ENCODE measurements at places on chromosomes 12 and 14.

- DNase-seq = no peak
Observed at GRCh38 chr14:54108481-54109471, 152.2 kb upstream of the BMP4 start.

GRCh38 chr12:57039016-57039798 is 10.7 kb downstream of the MYO1A start:
- no peak for DNase-seq

DNA sequence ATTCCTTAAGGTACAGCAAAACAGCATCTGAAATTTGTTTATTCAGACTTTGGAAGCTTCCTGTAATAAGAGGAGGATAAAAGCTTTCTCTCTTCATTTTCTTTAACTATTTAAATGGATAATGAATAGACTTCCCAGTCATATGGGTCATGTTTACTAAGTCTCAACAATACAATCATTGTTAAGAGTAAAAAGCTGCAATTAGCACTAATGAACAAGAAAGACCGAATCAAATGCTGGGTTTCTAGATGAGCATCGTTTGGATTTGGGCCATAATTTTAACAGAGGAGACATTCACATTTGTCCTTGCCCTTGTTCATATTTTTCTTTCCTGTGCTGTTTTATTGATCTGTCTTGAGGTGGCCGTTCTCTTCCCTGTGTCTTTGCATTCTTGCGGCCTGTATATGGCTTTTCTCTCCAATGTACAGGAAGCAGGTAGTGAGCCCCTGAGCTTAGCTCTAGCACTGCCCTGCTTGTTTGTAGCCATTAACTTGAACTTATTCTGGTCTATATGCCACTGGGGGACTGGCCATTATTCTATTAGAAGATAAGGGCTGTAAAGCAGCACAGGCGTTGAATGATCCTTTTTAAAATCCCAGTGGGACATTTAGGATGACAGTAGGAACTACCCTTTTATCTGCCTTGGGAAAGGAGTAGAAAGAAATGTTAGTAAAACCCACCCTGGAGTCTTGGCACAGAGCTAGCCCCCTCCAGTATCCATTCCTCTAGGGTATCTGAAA is 34.6 kb downstream of the ABHD12B start:
- DNase-seq = no peak

GRCh38 chr14:102693006-102693755 is 84.1 kb upstream of the TRAF3 start:
- no peak for DNase-seq

GRCh38 chr12:14656846-14657245 is 39.6 kb downstream of the GUCY2C start:
- DNase-seq = no peak

DNA sequence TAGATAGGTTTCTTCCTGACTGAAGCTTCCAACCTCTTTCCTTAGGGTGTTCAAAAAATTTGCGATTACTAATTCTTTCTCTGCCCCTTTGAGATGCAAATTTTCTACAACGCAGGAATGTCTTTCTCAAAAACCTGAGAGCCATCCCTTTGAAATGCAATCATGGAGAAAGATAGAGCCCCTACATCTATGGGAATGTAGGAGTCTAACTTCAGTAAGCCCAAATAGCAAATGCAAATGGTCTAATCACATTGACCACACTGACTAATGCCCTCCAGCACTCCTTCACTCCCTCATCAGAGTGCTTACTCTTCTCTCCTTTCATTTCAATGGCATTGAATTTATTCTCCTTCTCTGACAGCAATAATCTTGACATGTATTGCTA is 107.1 kb downstream of the SLC6A15 start:
- no peak for DNase-seq

DNA sequence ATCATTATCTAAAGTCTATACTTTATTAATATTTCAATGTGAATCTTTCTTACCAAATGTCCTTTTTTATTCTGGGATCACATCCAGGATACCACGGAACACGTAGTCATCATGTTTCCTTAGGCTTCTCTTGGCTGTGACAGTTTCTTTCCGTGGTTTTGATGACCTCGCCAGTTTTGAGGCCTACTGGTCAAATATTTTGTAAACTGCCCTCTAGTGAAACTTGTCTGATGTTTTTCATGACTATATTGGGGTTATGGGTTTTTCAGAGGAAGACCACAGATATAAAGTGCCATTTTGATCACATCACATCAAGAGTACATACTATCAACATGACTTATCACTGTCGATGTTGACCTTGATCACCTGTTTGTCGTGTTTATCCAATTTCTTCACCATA is 14.1 kb upstream of the SERPINA6 start:
- DNase-seq = no peak

DNA sequence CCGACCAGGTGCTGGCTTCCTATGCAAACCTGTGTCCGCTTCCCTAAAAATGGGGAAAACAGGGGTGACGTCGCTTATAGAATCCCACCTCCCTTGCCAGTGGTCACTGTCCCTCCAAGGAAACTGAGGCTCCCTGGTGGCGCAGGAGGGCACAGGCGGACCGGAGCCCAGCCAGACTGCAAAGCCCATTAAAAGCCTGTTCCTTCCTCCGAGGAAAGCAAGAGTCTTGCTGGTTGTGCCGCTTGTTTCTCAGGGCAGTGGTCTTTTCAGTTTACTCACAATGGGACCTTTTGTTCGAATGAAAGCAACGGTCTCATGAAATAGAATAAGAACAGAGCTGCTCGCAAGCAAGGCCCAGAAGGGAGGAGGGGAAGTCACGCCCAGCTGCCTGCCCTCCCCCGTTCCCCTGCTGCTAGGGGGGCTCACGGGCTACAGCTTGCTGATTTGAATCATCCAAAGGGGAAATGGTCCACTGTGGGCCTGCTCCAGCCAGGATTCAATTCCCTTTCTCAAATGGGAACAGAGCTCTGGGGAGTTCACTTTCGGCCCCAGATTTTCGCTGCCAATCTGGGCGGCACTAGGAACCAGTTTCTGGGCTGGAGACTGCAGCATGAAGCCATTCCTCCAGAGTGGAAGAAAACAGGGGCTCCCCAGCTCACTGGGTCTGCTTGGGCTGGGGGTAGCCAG is 4.6 kb upstream of the SELPLG start:
- no peak for DNase-seq

DNA sequence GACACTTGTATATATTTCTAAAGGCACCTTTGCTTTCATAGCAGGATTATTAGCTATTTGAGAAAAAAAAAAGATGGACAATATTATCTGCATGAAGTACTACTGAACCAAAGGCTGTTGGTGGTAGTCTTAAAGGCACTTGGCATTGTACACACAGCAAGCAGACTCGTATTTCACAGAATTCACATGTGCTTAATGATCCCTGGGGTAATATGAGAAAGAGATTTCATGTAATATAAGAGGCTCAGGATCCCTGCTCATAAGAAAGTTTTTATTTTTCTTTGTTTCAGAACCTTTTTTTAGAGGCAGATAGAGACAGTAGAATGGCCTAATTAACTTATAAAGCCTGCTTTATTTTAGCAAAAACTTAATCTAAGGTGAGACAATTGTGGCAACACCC is 59.5 kb downstream of the SYNE2 start:
- DNase-seq = no peak

GRCh38 chr12:2876431-2877046 is 435 bp downstream of the FOXM1 start:
- no peak for DNase-seq

DNA sequence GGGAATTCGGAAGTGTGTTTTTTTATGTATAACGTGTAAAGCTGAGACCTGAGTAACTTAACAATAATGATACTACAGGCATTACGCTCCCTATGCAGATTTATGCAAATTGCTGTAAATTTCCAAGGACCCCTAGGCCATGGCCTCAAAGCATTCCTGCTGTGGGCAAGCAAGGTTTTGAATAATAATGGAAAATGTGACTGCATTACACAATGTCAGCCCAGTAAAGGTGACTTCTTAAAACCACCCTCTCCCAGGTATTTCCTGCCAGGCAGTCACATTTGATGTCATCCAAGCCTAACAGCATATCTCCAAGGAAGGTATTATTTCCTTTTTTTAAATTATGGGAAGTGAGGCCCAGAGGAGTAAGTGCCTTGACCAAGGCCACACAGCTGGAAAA is 621.0 kb downstream of the BCL11B start:
- DNase-seq = no peak

DNA sequence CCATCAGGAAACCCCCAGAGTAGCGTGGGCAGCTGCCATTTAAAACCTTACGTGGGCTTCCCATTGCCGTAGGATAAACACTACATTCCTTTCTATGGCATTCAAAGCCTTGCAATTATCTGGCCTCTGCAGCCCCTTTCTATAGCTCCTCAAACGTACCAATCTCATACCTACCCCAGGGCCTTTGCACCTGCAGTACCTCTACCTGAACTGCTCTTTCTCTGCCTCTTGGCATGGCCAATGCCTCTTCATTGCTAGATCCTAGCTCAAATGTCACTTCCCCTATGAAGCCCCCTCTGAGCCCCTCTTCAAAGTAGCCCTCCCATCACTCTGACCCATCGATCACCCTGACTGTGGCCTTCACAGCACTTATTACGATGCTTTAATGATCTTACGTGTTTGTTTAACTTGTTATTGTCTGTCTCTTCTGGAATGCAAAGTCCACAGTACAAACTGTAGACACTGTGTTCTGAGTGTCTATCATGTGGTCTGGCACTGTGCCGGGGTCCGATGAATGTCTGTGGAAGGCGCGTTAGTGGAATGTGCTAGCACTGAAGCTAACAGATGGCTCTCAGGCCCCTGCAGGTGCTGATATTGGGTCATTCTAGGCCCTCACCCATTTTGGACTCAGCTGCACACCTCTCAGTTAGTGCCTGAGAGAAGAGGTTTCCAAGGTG is 157.3 kb upstream of the NOS1 start:
- DNase-seq = no peak

DNA sequence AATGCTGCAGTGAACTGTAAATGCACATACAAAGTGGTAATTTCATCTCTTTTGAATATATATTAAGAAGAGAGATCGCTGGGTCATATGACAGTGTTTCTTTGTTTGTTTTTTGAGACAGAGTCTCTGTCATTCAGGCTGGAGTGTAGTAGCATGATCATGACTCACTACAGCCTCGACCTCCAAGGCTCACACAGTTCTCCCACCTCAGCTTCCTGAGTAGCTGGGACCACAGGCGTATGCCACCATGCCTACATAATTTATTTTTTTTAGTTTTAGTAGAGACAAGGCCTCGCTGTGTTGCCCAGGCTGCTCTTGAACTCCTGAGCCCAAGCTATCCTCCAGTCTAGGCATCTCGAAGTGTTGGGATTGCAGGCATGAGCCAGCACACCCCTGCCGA is 62.4 kb upstream of the ACSS3 start:
- DNase-seq = no peak

DNA sequence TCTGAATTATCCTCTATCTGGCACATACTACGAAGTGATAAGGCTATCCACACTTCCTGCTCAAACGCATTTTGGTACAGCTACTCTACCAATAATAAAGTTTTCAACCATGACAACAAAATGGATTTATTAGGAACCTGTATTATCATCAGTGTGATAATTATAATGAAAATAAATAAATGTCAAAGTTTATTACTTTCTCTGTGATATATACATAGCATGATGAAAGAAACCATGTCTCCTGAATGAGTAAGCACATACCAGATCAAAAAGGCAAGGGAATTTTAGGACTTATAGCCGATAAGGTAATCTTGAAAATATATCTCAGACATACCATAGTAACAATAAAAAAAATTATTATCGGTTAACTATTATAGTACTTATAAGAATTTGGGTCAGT is 61.1 kb downstream of the CPNE8 start:
- DNase-seq = no peak

DNA sequence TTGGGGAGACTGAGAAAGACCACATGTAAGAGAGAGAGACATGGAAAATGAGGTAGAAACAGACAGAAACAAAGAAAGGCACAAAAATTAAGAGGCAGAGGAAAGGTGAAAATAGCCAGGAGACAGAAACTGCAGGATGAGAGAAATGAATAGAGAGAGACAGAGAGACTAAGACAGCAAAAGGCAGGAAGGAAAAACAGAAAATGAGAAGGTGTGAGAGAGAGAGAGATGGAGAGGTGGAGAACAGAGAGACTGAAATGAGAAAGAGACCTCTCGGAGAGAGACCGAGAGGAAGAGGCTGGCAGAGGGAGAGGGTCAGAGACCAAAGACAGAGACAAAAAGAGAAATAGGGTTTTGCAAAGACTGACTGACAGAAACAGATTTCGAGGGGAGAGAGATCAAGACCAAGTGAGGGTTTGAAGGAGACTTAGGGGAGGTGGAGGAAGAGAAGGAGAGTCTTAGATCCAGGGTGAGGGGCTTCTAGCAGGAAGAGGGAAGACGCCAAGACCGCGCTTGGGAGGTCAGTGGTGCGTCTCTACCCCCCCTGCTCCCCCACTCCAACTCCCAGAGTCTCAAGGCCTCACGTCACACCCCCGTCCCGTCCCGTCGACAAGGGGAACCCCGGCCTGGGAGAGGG is 1.1 kb upstream of the AQP5 start:
- DNase-seq = no peak

DNA sequence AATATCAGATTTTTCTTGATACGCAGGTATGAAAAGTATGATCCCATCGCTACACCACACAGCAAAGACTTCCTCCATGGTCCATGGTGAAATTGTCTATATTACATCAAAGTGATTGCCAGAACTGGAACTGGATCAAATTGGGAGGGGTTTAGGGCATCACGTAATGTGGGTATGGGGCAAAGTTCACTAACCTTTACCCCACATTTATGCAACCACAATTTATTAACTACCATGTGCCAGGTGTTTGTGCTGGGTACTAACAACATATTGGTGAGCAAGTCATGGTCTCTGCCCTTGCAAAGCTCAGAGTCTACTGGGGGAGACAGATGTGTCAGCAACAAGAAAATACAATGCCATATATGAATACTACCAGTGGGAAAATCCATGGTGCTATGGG is 258.9 kb downstream of the SUDS3 start:
- no peak for DNase-seq

DNA sequence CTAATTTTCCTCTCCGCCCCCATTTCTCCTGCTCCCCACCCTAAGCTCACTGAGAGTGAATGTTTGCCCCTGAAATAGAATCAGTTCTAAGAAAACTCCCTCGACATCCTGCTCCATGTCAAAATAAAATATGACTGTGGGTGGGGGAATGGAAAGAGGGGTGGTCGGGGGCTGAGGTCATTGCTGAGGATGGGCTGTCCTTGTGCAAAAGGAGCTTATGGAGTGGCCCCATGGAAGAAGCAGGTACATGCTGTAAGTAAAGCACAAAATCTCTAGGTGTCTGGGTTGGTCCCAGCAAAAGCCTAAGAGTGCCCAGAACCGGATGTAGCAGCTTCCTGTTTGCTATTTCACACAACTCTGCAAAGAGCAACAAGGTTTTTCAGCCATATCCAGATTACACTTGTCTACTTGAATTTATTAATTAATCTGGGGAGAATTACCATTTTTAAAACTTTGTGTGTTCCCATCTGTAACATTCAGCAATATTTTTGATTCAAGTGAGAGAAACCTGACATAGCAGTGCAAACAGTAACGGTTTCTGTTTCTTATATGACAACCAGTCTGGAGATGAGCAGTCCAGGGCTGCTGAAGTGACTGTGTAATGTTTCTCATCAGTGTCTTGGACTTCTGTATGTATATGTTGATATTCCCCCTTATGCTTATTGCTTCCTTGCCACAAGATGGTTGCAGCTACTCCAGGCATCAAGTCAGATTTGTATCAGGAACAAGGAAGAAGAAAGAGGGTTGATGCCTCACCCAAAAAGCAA is 40.4 kb upstream of the GZMB start:
- peak; percentile 40 for DNase-seq

All from CD4-positive, alpha-beta T cell treated with Interferon gamma for 1 hour (primary cell).